ENCODE measurements at places on chromosomes 13 and 19. TPM values are rescaled to one million over a fixed set of nuclear protein-coding genes. Genes with fewer than 3 reads are reported as not detected.

Gene SOHLH2
- polyA plus RNA-seq, result not detected

Gene CBARP
- not detected for polyA plus RNA-seq

Gene SLITRK1
- 0.13 TPM for polyA plus RNA-seq

Gene GFY
- not detected for polyA plus RNA-seq

Gene APOC1
- 65.1 TPM for polyA plus RNA-seq

Gene TEX26
- not detected for polyA plus RNA-seq

Gene CELF5
- polyA plus RNA-seq, result 0.53 TPM

Gene NALCN
- polyA plus RNA-seq, result not detected

Gene LSR
- polyA plus RNA-seq, result 127 TPM

Gene PSMC4
- polyA plus RNA-seq, result 70.4 TPM

Measured in small intestine (tissue), 16 donors.